ENCODE measurements at places on chromosomes 16 and 17. TPM values are rescaled to one million over a fixed set of nuclear protein-coding genes. Genes with fewer than 3 reads are reported as not detected.

DNA sequence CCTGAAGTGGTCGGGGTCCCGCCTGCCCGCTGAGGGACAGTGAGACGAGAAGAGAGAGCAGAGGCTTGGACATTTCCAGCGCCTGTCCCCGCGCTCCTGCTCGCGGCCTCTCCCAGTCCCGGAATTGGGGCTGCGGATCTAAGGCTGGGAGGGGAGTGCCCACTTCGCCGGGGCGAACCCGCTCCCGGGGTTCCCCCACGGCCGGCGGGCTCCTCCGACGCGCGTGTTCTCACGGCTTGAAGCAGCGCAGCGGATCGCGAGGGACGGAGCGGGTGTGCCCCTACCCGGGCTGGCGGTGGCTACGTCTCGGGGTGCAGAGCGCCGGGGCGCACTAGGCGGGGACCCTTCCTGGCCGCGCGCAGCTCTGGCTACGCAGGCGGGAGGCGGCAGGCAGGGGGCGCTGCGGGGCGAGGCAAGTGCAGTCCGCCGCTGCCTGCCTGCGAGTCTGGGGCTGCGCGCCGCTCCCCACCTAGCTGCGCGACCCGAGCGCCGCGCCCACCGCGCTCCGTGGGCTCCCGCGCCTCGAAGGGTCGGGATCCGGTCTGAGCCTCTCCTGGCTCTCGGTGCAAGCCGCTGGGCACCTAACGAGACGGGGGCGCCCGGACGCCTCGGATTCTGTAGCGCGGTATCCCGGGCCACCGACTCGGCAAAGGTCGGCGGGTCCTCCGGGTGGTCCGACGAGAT is 1.2 kb downstream of the NGFR start:
- DNase-seq = peak; percentile 86

DNA sequence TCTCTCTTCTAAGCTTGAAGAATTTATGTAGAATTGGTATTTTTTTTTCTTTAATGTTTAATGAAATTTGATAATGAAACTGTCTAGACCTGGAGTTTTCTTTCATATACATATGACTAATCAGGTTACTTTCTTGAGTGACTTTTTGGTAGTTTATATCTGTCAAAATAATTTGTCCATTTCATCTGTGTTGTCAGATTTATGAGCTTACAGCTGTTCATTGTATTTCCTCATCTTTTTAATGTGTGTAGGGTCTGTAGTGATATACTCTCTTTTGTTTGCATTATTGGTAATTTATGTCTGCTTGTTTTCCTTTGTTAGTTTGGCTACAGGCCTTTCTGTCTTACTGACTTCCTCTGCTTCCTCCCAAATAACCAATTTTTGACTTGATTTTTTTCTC is 55.7 kb downstream of the TAOK1 start:
- DNase-seq = no peak

DNA sequence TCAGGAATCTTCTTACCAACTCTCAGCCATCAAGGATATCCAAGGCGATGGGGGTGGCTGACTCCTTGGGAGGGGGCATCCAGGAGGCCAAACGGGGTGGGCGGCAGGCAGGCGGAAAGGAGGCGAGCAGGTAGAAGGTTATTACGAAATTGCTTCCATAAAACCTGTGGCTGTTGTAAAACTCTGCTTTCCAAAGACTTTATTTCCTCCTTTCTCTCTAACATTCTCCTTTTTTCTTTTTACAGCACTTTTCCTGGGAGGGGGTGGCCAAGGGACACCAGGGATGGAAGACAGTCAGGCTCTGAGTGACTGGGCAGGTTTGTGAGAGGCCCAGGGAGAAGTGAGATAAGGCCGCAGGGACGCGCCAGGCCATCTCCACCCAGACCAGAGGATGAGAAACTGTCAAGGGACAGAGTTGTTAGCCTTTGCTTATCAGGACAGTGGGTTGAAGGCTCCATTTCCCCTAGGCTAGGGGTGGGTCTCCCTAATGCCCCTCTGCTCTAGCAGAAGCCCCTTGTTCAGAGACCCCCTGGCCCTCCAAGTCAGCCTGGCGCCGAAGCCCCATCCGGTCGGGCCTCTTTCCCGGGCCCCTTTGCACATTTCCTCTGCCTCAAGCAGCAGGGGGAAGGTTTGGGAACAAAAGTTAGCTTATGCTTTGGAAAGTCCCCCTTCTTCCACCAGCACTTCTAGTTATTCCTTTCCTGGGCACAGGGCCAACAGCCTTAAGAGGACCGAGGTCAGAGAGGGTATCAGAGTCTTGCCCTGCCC is 5.0 kb upstream of the HOXB9 start:
- peak; percentile 38 for DNase-seq

The CCL23 gene
- total RNA-seq = not detected

DNA sequence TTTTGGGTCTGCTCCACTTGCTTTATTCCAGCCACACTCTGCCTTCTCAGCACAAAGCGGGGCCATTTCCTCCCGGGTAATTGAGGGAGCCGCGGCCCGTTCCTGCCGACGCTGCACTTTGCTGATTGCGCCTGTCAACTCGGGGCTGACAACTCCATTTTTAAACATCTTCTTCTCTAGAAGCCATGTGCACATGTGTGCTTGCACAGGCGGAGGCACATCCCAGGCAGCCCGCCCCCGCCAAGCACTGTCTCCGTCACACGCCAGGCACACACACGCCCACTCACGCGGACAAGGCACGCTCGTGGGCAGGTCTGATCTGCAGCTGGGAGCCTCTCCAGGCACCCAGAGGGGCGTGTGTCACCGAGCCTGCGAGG is 63.2 kb downstream of the ENGASE start:
- DNase-seq = no peak

The RNF43 gene
- 0.42 TPM for total RNA-seq

The HS3ST3B1 gene
- total RNA-seq = 2.9 TPM

The FBXO39 gene
- not detected for total RNA-seq

The ASPA gene
- not detected for total RNA-seq

DNA sequence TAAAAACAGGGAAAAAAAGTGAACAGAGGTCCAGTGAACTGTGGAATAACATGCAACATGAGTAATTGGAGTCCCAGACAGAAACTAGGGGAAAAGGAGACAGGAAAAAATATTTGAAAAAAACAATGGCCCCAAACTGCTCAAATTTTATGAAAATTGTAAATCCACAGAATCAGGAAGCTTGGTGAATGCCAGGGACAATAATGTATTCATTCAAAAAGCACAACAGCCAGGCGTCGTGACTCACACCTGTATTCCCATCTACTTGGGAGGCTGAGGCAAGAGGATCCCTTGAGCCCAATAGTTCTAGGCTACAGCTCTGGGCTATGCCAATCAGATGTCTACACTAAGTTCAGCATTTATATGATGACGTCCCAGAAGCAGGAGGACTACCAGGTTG is 23.7 kb downstream of the NCOR1 start:
- no peak for DNase-seq

- no peak for DNase-seq
These were observed 114.1 kb downstream of the FOXL1 start for GRCh38 chr16:86692426-86692825.

The ANKRD40CL gene
- not detected for total RNA-seq

- DNase-seq = no peak
These were observed 5.5 kb downstream of the PCGF2 start for GRCh38 chr17:38742411-38743308.

DNA sequence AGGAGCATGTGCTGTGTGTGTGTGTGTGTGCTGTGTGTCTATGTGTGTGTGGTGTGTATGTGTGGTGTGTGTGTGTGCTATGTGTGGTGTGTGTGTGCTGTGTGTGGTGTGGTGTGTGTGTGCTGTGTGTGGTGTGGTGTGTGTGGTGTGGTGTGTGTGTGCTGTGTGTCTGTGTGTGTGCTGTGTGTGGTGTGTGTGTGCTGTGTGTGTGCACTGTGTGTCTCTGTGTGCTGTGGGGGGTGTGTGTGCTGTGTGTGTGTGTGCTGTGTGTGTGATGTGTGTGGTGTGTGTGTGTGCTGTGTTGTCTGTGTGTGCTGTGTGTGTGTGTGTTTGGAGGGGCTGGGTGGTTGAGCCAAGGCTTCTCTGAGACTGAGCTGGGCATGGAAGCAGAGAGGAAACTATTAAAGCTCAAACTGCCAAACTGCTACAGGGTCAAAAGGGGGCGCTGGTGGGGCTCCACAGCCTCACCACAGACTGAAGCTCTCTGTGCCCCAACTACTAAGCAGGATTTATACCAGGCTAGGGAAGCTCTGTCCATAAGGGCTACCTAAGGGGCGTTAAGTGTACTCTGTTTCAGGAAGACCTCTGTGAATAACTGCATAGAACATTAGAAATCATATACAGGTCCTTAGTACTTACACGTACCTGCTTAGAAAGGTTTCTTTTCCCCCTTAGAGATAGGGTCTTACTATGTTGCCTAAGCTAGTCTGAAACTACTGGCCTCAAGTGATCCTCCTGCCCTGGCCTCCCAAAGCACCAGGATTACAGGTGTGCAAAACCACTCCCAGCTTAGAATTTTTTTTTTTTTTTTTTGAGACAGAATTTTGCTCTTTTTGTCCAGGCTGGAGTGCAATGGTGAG is 27.8 kb upstream of the GHDC start:
- peak; percentile 73 for DNase-seq

The TEX19 gene
- total RNA-seq = 1.4 TPM

DNA sequence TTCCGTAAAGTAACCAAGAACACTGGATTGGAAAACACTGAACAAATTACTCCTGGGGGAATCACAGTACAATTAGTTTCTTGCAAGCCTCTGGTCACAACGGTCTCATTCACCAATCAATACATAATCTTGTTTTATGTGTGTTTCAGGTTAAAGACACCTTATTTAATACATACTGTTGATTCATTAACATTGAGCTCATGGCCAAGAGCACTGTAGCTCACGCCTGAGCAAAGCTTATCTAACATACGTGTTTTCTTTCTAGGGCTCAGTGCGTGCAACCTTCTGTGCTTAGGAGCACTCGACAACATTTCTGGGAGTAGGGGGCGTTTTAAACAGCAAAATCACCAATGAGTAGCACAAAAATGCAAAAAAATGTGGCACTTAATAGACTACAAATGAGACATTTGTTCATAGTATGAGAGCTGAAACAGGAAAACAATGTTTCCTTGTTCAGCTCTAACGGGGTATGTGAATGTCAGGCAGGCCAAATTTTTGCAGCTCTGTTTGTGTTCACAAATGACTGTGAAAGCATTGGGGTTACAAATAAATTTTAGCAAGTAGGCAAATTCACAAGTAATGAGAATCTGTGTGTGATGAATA is 206.2 kb downstream of the CNTNAP4 start:
- DNase-seq = no peak

DNA sequence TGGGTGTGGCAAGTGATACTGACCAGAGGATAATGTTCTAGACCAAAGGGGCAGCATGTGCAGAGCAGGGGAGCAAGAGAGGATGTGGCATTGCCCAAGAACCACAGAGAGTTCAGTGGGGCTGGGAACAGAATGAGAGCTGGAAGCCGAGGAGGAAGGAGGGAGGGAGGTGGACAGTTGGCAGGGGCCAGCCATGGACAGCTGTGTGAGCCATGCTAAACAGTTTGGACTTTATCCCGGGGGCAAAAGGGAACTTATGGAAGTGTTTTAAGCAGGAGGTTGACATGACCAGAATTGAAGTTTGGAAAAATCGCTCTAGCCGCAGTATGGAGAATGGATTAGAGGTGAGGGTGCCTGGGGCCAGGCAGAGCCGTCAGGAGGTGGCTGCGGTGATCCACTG is 29.4 kb upstream of the TMEM132E start:
- no peak for DNase-seq

DNA sequence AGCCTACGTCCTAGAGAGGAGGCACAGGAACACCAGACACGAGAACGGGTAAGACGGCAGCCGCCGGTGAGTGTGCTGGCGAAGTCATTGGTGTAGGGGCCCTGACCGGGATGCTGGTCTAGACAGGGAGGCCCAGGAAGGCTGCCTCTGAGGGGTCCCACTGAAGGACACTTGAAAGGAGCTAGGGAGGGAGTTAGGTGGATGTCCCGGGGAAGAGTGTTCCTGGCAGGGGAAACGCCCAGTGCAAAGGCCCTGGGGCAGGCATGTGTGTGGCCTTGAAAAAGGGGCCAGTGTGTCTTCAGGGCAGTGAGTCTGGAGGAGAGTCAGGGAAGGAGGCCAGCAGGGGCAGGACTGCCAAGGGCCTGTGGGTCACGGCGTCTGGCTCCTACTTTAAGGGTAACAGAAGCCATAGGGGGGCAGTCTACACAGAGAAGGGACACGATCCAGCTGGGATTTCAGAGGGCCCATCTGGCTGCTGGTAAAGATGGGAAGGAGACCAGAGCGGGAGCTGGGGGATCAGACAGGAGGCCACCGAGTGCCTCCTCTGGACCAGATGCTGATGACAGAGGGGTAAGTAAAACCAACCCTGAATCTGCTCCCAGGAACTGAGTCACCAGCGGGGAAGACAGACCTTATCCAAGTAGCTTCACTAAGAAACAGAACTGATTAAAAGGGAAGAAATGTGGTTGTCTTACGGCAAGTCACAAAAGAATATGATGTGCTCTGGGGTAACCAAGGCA is 115.9 kb downstream of the LITAF start:
- no peak for DNase-seq

DNA sequence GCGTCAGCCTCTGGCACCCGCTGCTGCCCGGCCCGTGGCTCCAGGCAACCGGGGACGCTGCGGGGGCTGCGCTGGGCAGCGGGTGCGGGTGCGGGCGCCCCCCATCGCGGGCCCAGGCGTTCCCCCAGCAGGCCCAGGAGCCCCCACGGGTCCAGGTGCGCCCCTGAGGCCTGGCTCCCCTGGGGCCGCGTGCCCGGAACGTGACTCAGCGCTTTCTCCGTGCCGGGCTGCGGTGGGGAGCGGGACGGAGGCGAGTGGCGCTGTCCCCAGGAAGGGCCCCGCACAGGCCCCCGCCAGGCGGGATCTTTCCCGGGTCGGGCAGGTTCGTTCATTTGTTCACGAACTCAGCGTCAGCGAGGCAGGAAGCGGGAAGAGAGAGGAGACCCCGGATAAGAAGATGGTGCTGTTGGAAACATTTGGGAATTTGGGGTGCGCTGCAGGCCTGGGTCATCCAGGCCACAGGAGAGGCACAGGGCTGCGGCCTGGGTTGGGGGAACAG is 18.4 kb upstream of the EXOC7 start:
- DNase-seq = no peak

DNA sequence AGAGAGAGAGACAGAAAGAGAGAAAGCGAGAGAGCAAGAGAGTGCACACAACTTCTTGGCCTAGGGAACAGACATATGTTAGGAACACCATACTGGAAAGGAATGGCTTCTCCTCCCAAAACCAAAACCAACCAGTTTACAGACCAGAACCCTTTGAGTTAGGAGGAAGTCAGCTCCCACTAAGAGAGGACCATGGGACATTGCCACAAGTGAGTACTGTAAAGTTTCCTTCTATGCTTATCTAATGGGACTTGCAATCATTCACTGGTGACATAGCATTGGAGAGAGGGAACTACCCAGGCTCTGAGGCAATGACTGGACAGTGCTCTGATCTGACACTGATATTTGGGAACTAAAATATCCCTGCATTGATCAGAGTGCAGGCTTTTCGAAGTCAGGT is 32.4 kb downstream of the TBC1D3B start:
- no peak for DNase-seq

DNA sequence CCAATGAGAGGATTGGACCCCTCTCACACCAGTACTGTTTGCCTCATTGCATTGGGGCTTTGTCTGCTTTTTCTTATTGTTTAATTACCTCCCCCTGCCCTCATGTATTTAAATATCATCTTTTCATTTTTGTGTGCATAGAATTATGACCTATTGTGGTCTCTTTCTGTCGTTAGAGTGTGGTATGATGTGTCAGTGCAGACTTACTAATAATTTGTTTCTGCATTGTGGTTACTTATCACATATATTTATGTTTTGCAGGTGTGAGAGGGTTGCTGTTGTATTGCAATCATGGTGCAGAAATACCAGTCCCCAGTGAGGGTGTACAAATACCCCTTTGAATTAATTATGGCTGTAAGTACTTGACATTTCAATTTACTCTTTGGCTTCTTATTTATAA is 2.5 kb downstream of the SEC14L1 start:
- DNase-seq = no peak
